ENCODE measurements at places on chromosomes 1 and 21.

DNA sequence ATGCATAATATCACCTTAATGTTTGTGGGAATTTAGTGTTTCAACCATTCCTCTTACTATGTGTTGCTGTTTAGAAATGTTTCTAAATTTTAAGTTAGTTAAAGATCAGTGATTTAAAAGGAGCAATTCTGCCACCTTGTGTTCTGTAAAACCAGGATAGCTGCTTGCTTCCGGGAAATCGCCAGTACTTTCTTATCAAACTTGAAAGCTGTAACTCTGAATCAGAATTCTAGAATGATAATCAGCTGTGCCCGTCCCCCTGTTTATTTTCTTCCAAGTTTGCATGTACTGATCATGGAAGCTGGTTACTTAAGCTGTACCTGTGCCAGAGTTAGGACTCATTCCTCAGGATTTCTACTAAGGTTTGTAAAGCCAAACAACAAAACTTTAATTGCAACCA, 656.4 kb downstream of the LTN1 start:
- DNase-seq: peak; percentile 5

DNA sequence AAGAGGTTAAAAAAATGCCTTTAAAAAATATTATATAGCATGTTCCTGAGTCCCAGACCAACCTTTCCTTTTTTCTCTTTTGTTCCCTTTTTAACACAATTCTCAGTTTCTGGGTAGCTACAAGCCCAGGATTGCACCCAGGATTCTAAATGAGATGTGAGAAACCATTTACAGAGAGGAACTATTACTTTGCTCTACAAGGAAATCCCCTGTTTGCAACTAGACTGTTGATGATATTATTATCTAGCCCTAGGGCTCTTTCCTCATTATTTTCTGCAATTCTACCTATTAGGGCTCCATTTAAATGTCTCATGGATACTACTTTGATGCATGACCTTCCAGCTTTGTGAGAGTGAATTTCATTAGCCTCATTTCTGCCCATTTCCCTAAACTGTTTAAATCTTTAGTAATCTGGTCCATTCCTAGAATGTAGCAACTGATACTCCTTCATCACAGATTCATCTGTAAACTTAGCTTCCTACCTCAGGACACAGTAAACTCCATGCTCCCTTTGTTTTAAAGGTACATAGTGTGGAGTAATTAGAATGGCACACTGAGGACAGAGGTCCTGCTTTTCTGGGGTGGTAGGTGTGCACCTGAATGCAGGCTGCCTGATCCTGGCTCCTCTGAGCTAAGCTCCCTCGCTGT, 7.1 kb upstream of the KIF14 start:
- DNase-seq: no peak

GRCh38 chr1:9439074-9439761, 100.0 kb upstream of the SLC25A33 start:
- no peak for DNase-seq

GRCh38 chr1:200128944-200129879, 101.7 kb downstream of the NR5A2 start:
- peak; percentile 37 for DNase-seq

GRCh38 chr1:161997152-161997551, 26.5 kb downstream of the OLFML2B start:
- DNase-seq: no peak

DNA sequence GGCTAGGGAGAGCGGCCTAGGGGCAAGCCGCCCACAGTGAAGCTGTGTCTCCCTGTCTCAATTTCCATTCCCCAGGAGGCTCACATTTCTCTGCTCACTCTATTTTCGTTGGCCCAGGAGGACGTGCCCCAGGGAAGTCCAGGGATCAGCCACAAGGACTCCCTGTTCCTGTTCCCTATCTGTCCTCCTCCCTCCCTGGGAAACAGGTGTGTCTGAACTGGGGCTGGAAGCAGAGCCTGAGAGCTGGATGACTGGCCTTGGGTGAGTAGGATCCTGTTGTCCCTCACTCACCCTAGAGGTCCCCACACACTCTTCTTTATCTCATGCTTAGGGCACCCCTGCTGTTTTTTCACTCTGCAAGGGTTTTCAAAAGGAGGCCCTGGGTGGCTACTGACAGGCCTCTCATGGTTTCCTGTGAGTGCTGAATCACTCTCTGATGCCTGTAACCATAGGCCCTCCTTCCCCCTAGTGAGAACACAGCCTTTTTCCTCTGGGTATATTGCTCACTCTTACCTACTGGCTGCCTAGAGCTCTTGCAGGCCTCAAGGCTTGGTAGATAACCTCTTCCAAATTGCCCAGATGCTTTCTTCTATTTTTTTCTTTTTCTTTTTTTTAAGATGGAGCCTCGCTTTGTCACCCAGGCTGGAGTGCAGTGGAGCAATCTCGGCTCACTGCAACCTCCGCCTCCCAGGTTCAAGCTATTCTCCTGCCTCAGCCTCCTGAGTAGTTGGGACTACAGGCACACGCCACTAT, 3.3 kb upstream of the UTP11 start:
- DNase-seq: no peak

GRCh38 chr1:29900712-29901111, 664.4 kb downstream of the PTPRU start:
- DNase-seq: no peak

DNA sequence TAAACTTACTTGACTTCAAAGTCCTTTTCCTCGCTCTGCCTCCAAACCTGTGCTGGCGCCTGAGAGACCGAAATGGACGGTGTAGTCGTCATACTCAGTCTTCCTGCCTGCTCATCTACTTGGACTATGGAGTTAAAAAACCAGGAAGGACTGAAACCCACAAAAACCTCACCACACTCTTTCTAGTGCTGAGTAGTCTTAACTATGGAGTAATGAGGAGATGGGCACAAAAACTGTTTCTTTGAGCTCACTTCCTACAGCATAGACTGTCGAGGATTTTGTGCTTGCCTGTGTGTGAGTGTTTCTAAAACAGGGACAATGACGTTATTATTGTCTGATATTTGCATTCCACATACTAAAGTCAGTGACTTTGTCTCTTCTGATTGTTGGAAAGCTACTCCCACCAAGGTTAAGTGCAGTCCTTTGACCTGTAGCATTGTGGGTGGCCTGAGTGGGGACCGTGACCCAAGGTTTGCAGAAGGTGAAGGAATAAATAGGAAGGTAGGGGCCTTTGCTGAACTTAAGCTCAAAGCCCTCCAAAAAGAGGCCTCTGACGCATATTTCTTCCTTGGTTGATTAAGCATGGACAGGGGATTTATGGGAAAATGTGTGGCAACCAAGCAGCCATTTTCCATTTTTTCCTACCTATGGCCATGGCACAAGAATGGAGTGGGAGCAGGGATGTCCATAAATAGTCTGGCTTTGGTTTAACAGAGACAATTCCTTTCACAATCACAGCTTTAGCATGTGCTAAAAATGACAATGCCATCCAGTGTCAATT, 109.6 kb downstream of the ZBTB18 start:
- DNase-seq: no peak

GRCh38 chr1:217018648-217019047, 295.4 kb upstream of the ESRRG start:
- DNase-seq: no peak

DNA sequence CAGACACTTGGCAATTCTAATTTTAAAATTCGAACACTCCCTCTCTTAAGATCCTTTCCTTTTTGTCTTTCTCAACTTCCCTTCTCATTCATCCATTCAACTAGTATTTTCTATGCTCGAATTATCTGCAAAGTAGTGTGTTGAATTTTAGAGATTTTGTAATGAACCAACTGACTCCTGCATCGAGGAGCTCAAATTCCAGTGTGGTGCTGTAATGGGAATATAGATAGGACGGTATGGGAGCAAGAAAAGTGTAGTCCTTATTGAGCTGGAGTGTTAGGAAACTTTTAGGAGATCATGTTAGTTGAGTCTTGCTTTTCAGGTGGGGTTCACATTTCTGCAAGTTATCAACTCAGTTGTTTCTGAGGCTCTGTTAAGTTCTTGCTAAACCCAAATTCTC, 897.5 kb downstream of the TTLL7 start:
- DNase-seq: no peak

DNA sequence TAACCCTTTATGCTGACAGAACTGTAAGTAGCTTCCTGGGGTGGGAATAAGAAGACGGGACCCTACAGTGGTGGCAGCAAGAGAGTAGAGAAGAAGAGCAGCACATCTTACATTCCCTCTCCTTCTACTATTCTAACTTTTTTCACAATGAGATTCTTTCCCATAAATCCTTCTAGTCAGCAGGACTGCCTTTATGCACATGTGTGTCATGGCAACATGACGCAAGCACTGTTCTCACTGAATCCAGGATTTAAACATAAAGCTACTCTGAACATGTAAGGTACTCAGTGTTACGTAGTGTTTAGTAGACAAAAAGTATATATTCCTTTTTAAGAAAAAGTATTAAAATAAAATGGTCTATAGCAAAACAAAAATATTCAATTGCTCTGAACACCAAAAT, 309.7 kb upstream of the LYPLAL1 start:
- no peak for DNase-seq

DNA sequence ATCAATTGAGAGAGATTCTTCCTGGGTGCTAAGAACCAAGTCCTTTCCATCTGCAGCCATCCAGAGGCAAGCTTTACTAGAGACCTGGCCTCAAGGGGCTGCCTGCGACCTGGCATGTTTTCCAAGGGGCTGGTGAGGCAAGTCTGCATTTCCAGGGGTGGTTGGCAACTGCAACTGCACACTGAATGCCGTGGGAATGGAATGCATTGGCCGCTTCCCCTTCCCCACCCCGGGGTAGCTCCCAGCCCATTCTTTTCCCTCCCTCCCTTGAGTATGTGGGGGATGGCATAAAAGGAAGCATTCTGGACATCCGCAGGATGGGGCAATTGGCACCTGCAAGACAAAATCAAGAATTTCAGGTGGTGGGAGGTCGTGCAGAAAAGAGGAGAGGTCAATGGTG, 155.1 kb downstream of the IGSF21 start:
- DNase-seq: no peak

DNA sequence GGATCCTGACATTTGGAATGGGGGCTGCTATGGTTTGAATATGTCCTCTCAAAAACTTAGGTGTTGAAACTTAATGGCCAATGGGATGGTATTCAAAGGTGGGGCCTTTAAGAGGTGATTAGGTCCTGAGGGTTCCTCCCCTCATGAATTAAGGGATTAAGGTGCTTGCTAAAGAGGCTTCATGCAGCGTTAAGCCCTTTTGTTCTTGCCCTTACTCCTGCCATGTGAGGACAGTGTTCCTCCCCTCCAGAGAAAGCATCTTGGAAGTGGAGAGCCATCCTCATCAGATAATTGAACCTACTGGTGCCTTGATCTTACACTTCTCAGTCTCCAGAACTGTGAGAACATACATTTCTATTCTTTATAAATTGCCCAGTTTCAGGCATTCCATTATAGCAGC, 146.6 kb downstream of the KCNJ6 start:
- no peak for DNase-seq

DNA sequence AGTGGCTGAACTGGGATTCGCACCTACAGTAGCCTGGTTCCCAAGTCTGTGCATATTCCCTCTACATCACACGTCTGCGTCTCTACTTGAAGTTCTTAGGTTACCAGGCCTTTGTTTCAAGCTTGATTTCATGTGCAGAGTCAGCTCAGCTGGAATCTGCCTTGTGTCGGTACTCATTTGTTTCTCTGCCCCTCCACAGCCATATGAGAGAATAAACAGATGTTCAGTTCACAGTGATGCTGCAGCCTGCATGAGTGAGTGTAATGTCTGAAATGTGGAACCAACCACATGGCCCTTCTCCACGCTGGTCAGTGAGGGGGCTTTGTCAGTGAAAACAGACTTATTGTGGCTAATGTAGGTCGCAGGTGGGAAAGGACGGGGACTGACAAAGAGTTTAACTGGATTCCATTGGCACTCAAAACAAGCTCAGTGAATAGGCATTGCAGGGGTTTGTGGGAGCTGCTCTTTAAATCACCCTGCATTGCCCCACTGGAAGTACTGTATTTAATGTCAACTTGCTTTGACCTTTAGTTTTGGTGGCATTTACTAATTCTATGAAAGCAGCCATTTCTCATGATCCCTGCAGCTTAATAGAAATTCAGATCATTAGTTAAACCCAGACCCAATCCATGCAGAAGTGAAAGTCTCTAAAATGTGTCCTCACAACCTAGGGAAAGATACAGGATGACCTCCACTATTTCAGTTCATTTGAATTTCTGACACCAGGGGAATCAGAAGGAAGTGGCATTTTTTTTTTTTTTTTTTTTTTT, 136.4 kb upstream of the FAM78B start:
- DNase-seq: no peak

DNA sequence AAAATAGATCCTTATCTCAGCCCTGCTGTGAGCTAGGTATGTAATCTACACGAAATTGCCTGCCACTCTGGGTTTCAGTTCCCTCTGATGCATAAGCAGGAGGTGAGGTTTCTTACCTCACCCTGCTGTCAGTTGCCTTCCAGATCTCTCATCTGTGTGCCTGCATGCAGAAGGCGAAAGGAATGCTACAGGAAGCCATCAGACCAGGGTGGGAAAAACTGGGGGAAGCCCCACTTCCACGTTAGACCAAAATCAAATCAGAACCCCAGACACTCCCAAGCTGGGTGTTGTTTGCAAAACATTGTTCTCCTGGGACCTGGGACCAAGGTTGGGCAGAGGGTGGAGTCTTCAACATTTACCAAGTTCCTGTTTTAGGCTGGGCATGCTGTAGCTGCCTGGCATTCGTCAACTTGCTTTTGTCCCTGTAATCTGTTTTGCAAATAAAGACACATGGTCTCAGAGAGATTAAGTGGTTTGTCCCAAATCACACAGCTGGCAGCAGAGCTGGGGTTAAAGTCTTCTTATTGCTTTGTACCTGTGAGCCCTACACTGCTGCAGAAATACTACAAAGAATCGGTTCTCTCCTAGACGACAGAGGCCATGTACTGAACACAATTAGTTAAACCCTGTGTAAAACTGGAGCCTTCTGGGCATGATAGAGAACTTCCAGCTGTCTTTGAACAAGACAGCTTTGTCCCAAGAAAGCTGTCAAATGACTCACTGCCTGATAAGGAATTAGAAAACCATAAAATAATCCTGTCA, 389.7 kb upstream of the RUNX1 start:
- DNase-seq: no peak

- DNase-seq: no peak
Measured at GRCh38 chr1:204266504-204267034, 52.8 kb upstream of the GOLT1A start.

DNA sequence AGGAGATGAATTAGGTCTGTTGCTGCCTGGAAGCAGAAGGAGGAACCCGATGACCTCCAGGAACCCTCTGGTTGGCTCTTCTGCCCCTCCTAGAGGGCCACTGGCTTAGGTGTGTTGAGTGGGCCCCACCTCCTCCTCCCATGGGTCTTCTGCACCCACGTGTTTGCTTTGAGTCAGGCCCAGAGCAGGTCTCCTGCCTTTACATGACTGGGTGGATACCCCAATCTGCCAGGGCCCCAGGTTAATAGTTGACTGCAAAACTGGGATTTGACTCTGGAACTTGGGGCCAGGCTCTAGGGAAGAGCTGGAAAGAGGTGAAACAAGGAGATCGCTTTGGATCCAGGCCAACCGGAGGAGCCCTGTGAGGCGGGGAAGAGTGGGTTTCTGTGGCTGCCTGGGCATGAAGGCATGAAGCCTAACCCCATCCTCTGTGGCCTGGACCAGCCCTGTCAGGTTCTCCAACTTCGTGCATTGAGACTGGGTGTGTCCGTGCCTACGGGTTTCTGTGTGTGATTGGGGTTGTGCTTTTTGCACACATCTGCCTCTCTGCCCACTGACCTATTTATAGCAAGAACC, 7.8 kb upstream of the LAD1 start:
- no peak for DNase-seq

GRCh38 chr1:33996281-33996680, 132.4 kb downstream of the HMGB4 start:
- no peak for DNase-seq

- peak; percentile 15 for DNase-seq
Measured at GRCh38 chr1:154157520-154158306, 2.8 kb upstream of the NUP210L start.

Data from NCI-H345 (cell line).